Stimulated activated CD8-positive, alpha-beta memory T cell treated with anti-CD3 and anti-CD28 coated beads, Interleukin-15, amount 100 ng/mL, for 24 hours (primary cell): ENCODE measurements at places on chromosomes 5 and 9.

DNA sequence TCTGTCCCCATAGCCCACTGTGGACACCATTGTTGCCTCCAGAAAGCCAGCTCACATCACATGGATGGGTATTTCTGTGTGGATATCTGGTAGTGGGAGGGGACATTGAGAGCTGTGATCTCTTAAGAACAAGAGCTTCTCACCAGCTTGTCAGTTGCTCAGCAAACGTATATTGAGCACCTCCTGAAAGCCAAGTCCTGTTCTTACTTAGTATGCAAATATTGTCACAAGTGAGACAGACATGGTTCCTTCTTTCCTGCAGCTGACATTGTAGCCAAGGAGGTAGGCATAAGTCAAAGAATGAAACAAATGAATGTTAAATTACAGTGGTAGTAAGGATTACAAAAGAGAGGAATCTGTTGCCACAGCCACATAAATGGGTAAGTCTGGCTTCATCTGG is 3.8 kb downstream of the TCOF1 start:
- DNase-seq: no peak

DNA sequence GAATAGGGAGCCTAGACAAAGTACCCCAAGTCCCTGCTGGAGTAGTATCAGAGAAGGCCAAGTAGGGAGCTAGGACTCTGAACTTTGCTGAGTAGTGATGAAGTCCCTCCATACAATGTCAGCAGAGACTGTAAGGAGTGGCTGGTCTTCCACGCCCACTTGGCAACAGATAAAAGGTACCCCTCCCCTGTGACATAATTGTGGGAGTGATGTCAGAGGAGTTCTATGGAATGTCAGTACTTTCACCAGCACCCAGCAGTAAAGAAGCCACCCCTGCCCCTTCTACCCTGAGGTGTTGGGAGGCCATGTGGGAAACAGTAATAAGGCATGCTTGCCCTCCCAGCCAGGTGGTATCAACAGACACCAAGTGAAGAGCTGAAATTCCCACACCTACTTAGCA is 143.9 kb downstream of the SLIT3 start:
- DNase-seq: no peak

- DNase-seq: no peak
These were observed 31.7 kb upstream of the KCNMB1 start for GRCh38 chr5:170420806-170421412.

DNA sequence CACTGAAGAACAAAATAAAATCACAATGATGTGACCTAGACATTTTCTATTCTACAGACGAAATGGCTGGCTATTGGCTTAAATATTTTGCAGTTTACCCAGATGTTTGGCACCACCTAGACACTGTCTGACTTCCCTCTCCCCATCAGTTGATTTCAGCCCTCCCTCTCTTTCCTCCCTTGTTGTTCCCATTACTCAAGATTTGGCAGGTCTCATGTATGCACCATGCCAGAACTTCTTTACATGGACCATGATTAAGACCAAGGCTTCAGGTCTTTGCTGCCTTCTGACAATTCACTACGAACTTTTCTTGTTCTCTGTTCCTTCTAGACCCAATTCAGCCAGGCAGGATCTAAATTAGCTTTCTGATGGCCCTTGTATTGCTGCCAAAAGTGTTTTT is 66.6 kb upstream of the GDNF start:
- no peak for DNase-seq

- no peak for DNase-seq
These were observed 262.1 kb downstream of the GABRB2 start for GRCh38 chr5:161284445-161284844.

- no peak for DNase-seq
These were observed 171.6 kb upstream of the RASEF start for GRCh38 chr9:83234541-83234940.

DNA sequence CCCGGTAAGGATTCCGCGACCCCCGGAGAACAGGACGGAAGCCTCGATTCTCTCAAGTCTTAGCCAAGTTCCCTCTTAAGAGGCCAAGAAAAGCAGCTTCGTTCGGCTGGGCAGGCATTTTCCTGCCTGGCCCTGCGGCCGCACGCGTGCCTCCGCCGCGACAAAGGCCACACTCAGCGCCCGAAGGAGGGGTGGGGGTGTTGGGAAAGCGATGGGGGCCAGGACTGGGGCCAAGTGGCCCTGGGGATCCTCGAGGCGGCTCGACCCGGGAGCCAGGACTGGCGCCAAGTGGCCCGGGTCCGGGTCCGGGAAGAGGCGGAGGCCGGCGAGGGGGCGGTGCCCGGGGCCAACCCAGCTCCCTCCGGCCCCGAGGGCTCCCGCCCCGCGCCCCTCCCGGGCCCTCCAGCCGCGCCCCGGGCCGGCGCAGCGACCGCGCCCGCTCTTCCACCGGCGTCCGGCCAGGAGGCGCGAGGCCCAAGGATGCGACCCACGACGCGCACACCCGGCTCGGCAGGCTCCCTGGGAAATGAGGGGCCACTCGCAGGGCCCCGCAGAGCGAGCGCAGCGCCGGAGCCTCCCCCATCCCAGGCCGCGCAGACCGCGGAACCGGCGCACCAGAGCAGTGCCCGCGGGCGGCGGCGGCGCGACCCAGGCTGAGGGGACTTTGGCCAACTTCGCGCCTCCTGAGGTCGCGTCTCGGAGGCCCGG is 756 bp downstream of the VAV2 start:
- DNase-seq: no peak

DNA sequence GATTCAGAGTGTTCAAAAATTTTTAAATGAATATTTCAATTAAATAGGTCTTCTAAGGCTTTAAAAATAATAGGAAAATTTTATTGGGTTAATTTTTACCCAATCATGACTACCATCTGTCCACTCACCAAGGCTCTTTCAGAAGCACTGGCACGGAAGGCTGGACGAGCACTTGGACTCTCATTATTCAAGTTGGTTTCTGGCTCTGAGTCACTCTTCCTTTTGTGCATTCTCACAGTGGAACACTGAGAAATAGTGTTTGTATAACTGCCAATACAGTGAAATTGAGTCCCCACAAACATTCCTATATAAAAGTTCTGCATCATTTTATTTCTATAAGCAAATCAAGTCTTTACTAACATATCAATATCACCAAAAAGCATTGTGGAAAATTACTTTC is 1149.0 kb downstream of the EFNA5 start:
- DNase-seq: no peak

DNA sequence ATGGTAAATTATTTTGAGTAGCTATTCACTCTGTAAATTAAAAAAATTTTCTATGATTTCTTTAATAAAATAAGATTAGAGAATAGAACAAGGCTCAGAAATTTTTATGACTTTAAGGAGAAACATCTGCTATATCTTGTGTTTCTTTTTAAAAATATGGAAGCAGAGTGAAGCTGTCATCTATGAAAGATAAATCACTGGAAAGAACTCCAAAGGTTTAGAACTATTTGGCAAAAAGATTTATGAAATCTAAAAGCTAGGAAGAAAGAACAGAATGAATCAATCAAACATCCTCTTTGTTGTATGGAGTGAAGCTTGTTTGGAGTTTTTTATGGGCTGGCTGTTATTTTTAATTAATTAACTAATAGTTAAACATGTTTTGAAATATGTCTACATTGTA is 89.8 kb upstream of the ACTBL2 start:
- no peak for DNase-seq

GRCh38 chr5:157359356-157360055 is 93.6 kb downstream of the CYFIP2 start:
- DNase-seq: no peak

DNA sequence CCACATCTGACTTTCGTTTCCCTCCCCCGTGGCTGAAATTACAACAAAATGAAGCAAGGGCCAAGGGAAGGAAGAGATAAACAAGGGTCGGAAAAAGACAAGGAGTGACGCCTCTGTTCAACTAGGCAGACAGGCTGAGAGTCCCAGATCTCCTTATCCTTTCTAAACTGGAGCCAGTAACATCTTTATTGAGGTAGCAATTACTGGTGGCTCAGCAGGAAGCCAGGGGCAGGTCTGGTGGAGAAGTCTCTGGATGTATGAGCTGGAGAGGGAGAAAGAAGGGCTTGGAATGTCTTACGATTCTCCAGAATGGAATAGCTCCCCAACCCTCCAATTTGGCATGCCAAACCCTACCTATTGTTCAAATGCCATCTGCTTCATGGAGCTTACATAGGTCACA is 190.8 kb upstream of the BRINP1 start:
- no peak for DNase-seq

DNA sequence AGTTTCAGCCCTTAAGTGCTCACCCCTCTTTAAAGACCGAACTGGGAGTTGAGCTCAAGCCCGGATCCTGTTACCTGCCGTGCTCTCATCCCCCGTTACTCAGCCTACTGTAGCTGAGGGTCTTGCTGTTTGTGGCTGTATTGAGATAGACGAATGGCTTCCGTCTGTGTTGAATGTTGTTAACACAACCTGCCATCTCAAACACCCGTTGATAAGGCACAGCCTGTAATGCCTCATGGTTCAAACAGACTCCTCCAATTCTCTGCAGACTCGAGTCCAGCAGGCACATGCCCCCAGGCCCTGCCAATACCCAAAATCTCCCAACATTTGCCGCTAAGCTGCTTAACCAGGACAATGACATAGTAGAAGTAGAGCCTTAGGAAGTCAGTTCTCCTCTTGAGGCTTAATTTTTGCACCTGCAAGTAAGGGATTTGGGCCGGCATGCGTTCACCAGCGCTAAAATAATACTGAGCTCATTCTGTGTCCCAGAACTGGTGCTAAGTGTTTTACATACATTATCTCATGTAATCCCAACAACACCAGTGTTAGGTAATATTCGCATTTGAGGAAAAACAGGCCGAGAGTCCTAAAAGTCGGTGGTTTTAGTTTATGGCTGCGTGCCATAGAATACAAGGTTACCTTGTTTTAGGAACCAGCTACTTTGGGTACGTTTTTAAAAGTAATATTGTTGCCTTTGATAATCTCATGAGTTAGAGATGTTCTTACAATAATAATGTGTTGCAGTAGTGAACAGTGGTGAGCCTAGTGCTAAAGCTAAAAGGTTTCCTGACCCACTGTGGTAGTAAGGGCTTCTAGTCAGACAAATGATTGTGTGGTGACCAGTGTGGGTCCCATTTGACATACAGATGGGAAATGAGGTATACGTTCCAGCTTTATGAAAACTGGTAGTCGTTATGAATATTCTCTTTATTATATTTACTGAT is 1.5 kb upstream of the RFX3 start:
- no peak for DNase-seq

- DNase-seq: no peak
These were observed 518 bp upstream of the FAM13B start for GRCh38 chr5:138033386-138033808.

DNA sequence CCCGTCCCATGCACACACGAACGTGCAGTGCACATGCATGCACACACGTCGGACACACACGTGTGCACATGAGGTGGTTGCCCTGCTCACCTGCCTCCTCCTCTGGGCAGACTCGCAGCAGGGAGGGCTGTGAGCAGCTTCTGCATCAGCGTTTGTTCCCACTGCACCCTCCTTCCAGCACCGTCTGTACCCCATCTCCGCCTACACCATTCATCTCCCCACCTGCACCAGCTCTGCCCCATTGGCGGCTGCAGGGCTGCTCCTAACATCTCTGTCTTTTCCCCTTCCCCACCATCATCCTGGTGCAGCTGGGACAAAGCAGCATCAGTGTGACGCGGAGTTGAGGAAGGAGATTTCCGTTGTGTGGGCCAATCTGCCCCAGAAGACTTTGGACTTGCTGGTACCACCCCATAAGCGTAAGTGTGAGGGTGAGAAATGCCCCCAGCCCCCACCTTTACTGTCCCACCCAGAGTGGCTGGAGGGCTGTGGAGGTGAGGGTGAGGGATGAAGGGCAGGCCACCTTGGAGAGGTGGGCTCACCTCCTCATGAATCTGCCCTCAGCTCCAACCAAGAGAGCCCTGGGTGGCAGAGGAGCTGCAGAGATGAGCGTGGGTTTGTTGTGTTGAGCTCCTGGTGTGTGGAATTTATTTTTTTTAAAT is 234.6 kb downstream of the CACNA1B start:
- no peak for DNase-seq

- DNase-seq: no peak
These were observed 341.0 kb downstream of the EBF1 start for GRCh38 chr5:158758675-158759074.

DNA sequence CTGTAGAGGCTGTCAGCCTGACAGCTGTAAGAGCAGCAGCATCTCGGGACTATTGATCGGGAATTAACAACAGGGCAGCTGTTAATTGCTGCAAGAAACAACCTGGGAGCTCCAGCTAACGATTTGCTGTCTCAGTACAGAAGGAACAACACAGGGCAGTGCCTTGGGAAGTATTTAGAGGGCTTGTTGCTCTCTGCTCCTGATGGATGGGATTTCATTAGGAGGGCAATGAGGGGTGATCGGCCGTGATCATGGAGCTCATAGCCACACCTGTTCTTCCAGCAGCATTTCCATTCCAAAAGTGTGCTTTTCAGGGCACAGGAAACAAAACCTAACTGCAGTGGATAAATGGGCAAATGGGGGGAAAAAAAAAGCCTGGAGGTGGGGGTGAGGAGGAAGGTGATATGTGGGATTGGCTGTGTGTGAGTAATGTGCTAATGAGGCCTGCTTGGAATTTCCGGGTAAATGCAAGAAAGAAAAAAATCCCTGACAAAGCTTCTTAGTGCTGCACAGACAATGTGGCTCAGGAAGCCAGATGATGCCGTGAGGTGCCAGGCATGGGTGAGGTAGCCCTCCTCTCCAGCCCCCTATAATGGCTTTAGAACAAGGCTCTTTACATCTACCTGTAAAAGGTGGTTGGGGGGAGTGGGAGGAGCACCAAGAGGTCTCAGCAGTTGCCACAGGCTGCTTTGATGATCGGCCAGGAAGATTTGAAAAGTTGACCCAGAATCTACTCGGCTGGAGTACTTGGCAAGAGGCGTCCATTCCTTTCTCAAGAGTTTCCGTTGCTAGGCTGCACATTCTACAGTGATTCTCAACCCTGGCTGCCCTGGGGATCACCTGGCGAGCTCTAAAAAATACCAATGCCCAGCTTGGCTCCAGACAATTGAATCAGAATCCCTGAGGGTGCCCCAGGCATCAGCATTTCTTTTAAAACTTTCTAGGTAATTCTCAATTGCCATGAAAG is 139.5 kb upstream of the KLF9 start:
- DNase-seq: no peak

- DNase-seq: no peak
These were observed 58.3 kb upstream of the NFIL3 start for GRCh38 chr9:91481972-91482371.

GRCh38 chr5:22541037-22541436 is 312.1 kb downstream of the CDH12 start:
- DNase-seq: no peak
